Renal cortex interstitium (tissue), 15 donors: ENCODE measurements at places on chromosomes 2 and 18. TPM values are rescaled to one million over a fixed set of nuclear protein-coding genes. Genes with fewer than 3 reads are reported as not detected.
A peak's percentile ranks its signal among the peaks of the same experiment; 100 is the strongest.

DNA sequence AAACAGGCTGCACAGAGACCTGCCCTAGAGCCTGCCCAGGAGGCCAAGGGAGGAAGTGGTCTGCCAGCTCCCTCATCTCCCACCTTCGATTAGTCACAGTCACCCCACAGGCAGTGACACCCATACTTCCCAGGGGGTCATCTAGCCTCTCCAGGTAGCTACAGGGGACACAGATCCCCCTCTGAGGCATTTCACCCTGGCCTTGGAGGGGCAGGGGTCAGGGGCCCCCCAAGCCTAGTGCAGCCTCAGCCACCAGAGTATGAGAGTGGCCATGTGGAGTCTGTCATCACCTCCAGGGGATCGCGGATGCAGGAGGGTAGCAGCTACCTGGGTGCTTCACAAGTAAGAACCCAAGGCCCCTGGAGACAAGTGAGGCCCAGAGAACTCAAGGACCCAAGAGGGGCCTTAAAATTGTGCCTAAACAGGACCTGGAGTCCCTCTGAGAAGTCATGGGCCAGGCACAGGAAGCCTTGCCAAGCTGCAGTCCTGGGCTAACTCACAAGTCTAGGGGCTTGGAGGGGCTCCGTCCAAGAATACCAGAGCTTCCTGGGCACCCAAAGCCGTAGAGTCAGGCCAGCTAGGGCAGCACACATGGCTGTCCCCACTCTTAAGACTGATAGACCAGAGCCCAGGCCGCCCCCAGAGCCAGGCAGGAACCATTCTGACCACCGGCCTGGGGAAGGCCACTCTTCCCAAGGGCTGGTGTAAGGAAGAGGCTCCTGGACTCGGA is 354.3 kb upstream of the ID2 start:
- DNase-seq, result no peak

DNA sequence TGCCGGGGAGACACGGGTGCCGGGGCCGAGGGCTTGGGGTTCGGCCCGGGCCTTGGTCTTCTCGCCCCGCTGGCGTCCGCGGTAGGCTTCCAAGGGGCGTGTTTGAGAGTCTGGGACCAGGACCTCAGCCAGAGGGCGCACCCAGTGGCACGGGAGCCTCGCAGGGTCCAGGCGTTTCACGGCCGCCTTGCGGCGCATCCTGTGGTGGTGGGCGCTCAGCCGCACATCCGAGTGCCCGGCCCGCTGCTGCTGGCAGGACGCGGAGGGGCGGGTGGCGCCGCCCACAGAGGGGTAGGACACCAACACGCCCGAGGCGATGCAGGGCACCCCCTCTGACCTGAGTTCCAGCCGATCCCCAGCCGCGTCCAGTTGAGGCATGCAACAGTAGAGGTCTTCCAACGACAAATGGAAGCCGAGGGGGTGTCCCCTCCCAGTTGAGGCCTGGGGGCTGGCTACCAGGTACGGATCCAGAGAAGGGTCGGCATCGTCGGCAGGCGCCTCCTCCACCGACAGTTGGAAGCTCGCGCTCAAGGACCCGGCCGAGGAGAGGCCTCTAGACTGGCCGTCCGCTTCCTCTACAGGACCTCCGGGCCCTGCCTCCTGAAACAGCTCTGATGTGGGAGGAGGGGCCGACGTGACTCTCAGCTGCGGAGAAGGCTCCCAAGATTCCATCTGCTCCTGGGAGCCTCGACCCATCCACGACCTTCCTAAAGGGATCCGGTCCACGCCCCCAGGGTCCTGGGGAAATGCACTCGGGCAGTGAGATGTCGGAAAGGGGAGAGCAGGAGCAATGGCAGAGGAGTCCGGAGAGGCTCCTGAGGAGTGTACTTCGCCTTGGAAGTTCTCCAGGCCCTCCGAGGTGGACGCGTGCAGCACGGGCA is 6.3 kb downstream of the C2orf81 start:
- peak; percentile 57 for DNase-seq

DNA sequence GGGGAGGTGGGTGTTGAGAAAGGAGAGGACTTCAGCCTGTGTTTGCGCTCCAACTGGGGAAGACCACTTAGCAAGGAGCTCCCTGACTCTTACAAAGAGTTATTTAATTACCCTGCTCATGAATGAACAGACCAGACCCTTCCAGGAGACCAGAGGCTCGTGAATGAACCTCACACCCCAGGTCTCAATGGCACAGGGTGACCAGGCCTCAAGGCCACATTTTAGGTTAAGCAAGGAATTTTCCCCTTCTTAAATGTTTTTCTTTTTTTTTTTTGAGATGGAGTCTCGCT is 25.3 kb downstream of the SMAD7 start:
- DNase-seq, result no peak

DNA sequence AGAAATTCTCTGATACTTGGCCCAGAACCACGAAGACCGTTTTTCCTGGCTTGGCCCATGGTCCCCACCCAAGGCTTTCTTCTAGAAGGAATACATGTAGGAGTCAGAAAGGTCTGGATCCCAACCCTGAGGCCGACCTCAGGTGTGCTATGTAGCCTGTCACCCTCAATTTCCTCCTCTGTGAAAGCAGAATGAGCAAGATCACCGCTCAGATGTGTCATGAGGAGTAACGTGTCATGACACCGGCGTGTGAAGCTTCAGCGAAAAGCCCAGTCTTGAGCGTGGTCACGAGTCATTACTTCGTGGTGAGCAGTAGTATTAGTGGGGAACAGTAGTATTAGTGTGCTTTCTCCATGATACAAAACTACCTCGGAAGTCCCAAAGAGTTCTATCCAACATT is 103.4 kb downstream of the ALPK2 start:
- DNase-seq, result no peak

DNA sequence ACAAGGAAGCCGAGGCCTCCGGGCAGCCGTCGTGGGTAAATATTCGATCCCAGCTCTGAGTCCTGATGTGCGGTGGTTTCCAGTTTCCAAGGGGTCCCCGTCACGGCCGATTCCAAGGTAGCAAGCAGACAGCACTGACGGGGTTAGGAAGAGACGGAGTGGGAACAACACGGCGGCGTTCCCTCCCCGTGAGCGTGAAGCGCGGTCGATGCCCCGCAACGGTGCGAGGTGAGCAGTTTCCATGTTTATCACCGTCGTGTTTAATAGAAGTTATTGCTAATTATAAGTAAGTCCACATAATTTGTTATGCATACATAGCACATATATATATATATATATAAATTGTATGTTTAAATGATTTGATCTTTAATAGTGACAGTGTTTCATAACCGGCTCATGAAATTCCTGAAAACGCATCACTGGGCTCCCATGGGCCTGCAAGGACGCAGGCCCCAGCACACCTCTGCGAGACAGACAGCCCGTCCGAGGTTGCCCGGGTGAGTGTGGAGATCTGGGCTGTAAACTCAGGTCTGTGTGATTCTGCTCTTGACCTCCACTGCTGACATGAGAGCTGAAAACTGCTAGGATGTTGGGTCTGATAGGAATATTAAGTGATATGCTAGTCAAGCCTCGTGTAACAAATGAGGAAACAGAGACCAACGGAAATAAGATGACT is 243.5 kb upstream of the SALL3 start:
- no peak for DNase-seq

DNA sequence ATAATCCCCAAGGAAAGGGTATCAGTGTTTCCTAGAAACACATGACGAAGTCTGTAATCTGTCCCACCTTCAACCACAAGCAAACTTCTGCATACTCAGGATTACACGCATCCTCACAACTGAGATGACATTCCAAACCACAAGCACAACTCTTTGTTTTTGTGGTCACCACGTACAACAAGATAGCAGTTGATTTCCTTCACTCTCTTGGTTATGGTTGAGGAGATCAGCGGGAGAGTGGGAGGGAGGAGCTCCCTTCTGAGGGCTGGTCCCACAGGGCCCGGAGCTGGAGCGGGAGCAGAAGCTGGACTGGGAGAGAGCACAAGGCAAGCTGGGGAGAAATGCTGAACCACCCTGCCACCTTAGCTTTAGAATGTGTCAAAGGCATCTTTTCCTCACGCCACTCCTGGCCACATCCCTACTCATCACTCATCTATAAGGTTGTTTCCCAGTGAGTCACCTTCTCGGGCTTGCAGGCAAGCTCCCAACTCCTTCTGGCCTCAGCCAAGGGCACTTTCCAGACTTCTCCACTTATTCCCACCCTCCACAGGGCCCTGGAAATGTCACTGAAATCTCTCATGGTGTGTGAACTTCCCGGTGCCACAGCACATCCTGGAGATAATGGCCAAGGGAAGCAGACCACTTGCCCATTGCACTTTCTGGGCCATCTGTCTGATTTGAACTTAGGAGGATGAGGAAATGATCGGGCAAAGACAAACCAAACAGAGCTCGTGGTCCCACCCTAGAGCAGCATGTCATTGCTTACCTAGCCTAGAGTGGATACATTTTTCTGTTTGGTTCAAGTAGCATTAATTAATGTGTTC is 98.9 kb upstream of the LGALSL start:
- no peak for DNase-seq

DNA sequence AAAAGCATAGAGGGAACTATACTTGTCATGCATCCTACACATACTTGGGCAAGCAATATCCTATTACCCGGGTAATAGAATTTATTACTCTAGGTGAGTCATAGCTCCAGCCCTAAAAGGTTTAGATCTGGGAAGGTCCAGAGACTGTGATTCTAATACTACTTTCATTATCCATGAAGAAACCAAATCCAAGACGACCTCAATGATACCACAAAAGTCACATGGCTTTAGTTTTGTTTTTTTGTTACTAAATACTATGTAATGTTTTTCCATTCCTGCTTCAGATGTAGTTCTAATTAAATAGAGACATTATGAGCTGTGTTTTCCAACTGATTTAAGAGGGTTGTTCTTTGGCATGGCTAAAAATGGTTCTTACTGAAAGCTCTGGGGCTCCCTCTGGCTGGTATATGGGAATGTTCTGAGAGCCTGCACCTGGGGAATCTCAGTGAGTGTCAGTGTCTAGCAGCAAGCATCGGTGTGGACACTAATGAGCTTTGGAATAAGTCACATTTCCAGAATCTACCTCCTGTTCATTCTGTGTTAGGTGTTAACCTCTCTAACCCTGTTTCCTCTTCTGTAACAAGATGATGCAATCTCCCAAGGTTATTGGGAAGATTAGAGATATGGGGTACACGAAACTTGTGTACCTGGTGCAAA is 20.5 kb upstream of the IL1RL2 start:
- no peak for DNase-seq

DNA sequence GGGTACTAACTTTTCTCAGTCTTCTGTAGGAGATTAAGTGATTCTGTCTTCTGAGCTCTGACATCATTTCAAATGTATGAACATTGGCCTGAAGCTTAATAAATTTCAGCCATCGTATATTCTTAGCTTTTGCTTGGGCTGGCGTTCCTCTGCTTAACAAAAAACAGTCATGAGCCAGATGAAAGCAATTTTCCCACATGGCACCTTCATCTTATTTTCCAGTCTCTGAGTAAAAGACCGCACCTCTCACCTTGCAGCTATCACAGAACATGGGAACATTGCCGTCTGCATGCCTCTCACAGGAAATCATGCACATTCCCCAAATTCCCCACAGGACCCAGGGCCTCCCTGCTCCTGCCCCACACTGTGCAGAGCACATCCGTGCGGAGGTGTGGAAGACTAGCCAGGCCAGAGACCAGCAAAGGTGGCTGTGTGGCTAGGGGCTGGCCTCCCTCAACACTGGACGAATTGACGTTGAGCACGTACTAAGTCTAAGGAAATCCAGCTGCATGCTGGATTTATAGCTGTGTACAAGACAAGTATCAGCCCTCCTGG is 531.8 kb upstream of the ID2 start:
- no peak for DNase-seq

GRCh38 chr2:197233473-197233872 is 77.1 kb downstream of the ANKRD44 start:
- no peak for DNase-seq

- no peak for DNase-seq
These were observed 89.1 kb upstream of the NEDD4L start for GRCh38 chr18:57954935-57955334.

- DNase-seq, result no peak
These were observed 86.6 kb downstream of the MYCN start for GRCh38 chr2:16026816-16027501.

- no peak for DNase-seq
These were observed 99.5 kb downstream of the MAIP1 start for GRCh38 chr2:200054681-200055468.

DNA sequence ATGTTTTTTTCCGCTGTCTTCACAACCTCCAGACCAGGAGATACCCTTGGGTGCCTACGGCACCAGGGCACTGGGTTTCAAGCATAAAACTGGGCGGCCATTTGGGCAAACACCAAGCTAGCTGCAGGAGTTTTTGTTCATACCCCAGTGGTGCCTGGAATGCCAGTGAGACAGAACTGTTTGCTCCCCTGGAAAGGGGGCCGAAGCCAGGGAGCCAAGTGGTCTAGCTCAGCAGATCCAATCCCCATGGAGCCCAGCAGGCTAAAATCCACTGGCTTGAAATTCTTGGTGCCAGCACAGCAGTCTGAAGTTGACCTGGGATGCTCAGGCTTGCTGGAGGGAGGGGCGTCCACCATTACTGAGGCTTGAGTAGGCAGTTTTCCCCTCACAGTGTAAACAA is 265.3 kb upstream of the ZEB2 start:
- DNase-seq, result no peak

DNA sequence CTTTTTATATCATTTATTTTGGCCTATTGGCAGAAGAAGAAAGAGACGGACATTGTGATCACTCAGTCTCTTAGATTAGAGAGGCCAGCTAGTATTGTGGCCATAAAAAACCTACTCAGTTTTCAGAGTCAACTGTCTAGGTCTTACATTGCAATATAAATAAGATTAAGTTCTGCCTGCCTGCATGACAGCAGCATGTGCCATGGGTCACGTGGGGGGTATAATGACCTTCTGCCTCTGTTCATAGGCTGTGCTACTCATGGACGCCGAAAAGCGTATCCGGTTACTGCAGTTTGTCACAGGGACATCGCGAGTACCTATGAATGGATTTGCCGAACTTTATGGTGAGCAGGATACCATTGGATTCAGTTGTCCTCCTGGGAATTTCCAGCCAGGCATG is 238.5 kb downstream of the ALPK2 start:
- DNase-seq, result peak; percentile 56

Gene MAP3K19
- polyA plus RNA-seq, result 0.42 TPM

Gene ENOSF1
- polyA plus RNA-seq, result 133 TPM

Gene RPE
- 56.9 TPM for polyA plus RNA-seq

Gene BUB1
- polyA plus RNA-seq, result 25.2 TPM

Gene SRD5A2
- 0.08 TPM for polyA plus RNA-seq

Gene CYP27C1
- 7.0 TPM for polyA plus RNA-seq
